Kidney epithelial cell (primary cell): ENCODE measurements at places on chromosomes 7 and 10. TPM values are rescaled to one million over a fixed set of nuclear protein-coding genes. Genes with fewer than 3 reads are reported as not detected.

GIMAP6 gene
- total RNA-seq = 0.34 TPM in 1 of 2 replicates, not detected in the other

CFAP58 gene
- 0.75 TPM in 2 replicates for total RNA-seq

SUN3 gene
- total RNA-seq = not detected in 2 replicates

FAM25C gene
- 7.0 and 36.4 TPM in 2 replicates for total RNA-seq

GPRIN2 gene
- total RNA-seq = 9.2 and 17.0 TPM in 2 replicates

NACAD gene
- 4.9 and 6.9 TPM in 2 replicates for total RNA-seq

KDM7A gene
- total RNA-seq = 9.7 and 11.5 TPM in 2 replicates

HGF gene
- not detected in 2 replicates for total RNA-seq

PAX4 gene
- total RNA-seq = not detected in 2 replicates

DNA sequence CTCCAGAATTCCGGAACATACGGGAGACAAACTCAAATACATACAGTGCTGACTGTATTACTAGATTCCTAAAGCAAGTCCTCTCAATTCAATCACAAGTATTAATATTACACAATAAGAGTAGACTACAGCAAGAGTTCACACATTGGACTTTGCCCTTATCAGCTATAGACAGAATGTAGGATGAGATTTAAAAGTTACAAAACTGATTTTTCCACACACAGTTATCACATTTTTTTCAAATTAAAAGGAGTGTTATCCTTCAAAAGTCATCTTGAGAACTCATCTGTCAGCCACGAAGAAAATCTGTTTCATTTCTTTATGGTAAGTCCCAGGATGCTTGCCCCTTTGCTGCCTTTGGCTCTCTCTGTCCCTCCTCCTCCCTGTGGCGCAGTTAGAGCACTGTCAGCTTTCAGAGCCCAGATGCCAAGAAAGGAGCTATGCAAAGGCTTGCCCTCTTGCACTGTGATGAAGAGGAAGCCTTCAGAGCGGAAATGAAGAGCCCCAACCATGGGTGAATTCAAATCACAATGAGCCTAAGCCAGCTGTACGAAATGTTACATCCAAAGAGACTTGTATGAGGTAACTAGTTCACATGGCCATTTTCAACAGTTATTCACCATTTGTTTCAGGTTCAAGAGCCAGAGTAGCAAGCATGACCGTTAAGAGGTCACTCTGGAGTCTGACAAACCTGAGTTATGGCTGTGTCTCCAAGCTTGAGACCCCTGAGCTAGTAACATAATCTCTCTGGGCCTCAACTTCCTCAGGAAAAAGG, 10.7 kb downstream of the NCOA4 start:
- no peak for DNase-seq

- no peak for DNase-seq
Measured at GRCh38 chr10:14146501-14146900, 184.2 kb downstream of the FRMD4A start.

GRCh38 chr10:132645247-132645530, 107.6 kb downstream of the INPP5A start:
- DNase-seq = no peak

DNA sequence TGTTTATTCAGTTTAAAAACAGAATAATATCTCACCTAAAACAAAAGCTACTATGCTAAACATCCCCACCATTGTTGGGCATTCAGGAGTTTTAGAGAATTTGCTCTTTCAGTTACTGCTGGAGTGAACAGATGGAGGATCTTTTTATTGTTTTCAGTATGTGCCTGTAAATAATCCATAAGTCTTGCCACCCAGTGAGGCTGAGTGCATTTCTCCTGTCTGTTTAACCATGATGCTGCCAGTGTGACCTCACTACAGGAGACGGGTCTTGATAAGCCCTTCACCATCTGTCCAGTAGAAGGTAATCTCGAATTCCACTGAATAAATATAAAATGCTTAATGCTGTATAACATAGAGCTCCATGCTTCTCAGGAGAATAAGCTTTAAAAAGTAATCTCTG, 430.9 kb downstream of the POM121L12 start:
- DNase-seq = no peak

DNA sequence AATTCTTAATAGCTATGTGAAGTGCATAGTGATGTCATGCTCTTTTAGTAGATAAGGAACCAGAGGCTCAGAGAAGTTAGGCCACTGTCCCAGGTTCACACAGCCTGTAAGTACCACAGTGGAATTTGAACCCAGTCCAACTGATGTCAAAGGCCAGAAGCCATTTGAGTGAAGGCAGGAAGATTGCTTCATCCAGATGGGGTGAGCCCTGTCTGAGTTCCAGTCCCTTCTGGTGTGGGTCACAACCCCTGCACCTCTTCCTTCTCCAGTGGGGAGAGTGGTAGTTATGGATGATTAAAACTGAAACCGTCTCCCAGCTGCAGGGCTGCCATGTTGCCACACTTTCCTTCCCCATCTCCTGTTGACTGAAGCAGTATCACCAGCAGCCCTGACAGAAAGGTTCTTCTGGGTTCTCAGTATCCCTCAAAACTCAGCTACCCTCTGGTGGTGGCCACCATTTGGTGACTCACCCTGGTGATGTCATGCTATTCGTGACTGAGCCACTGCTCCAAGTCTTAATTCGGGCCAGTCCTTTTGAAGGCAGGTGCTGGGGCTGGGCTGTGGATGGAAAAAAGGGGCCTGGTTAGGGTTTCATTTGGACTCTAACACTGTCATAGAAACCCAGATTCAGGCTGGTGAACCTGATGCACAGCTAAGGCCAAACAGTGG, 1.5 kb upstream of the C10orf95 start:
- no peak for DNase-seq

- DNase-seq = no peak
Measured at GRCh38 chr7:158329014-158329610, 258.5 kb downstream of the PTPRN2 start.

GRCh38 chr10:30742471-30742870, 112.9 kb upstream of the LYZL2 start:
- no peak for DNase-seq

DNA sequence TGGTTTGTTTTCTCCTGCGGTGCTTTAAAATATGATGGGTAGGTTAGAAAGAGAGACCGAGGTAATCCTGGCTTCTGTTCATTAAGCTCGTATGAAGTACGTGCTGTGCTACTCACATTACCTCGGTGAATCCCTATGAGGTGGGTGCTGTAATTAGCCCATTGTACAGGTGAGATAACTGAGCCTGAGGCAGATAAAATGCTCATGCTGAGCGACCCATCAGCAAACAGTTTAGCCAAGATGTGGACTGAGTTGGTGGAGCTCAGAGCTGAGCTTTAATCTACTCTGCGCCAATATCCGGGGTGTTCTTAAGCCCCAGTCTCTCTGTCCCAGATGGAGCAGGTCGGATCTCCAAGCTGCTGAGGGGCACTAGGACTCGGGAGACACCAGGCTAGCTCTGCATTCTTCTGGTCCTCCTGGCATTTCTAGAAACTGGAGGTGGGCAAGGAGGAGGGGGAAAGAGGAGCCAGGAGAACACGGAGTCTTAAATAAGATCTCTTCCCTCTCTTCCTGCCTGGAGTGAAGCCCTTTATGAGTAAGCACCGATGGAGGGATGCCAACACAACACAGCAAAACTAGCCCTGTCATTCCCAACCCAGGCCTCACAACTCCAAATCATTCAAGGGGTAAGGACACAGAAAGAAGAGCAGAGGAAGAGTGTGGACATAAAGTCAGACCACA, 458.5 kb downstream of the KCNMA1 start:
- peak; percentile 75 for DNase-seq

DNA sequence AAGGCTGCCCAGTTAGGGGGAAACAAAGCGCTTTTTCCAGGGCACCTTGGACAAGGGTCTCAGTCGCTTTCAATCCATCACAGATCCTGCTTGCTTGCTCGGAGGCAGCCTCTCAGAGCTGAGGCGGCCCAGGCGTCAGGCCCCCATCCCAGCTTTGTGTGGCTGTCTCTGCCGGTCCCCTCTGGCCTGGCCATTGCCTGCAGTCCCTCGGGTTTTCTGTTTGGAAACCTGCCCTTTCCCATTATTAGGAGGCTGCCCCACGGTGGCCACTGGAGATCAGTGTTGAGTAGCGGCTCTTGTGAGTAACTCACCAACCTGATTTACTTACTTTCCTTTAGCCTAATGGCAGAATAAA, 216.1 kb downstream of the GLRX3 start:
- no peak for DNase-seq
